ENCODE measurements at places on chromosomes 11 and 22. TPM values are rescaled to one million over a fixed set of nuclear protein-coding genes. Genes with fewer than 3 reads are reported as not detected.

CARD18 gene
- total RNA-seq: not detected

DNA sequence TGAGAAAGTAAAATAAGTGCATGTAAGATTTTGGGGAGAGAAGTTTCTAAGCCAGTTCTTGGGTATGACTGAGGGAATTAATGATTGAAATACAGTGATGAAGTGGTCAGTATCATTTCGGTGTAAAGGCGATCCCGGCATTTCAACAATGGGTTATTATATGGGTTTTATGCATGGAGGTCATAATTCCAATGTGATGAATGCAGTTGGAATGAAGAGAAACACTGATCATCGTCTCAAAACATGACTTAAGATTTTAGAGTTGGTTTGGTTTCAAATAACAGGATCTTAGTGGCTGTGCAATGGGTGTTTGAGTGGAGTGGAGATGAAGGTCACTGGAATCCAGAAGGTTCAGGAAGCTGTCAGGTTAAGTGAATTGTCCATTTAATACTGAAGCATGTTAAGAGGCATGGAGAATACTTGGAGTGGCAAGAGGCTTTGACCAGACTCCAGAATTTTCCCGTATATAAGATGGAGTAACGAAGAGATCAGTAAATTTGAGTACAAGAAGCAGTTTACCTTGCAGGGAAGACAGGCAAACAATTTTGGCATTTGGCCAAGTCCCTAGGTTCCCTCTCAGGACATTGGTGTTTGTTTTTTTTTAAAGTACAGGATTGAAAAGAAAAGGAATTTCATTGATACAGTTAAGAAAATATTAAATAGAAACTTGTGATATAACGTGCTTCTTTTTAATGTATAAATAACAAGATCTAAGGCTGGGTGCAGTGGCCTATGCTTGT, 96.4 kb upstream of the BIRC3 start:
- DNase-seq: peak; percentile 24

HEPHL1 gene
- not detected for total RNA-seq

GRCh38 chr11:64870176-64870892, 8.1 kb downstream of the EHD1 start:
- peak; percentile 80 for DNase-seq

DNA sequence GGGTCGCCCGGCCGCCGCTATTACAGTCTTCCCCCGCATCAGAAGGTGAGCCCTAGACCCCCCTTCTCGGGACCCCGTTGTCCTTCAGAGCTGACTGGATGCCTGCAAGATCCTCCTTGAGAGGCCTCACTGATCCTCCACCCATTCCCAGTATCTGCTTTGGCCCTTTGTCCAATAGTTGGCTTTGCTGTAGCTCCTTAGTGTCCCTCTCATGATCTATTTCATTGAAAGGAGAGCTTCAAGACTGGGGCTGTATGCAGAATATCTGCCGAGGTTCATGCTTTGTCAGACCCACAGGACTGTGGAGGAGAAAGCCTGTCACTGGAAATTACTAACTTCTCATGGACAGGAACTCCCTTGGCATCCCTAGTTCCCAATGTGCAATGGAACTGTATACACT, 499 bp downstream of the DLAT start:
- DNase-seq: peak; percentile 17

DNA sequence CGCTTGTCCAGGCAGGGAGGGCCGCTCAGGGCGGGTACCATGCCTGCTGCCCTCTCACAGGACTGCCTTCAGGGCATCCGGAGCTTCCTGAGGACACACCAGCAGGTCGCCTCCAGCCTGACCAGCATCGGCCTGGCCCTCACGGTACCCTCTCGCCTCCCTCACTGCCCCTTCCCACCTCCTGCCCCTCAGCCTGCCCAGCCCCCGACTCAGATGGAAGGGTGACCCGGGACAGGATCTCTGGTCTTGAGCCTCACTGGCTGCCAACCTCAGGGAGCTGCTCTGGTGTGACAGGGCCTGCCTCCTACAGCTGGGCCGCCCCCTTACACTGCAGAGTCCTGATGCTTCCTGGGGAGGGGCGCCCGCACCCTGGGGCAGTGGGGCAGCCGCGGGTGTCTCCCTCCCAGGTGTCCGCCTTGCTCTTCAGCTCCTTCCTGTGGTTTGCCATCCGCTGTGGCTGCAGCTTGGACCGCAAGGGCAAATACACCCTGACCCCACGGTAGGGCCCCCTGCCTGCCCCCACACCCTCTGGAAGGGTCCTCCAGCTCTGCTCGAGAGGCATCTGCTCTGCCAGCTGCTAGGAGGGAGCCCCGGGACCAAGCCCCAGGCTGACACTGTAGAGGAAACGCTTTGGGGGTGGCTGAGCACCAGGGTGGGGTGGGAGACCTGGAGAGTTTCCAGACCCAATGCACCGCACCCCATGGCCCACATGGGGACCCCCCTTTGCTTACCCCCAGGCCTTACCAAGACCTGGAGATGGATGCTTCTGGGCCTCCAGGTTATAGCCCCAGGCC, 14.6 kb downstream of the TSPAN32 start:
- DNase-seq: no peak

- peak; percentile 17 for DNase-seq
Observed at GRCh38 chr11:28257761-28258160, 149.6 kb downstream of the METTL15 start.

LYVE1 gene
- total RNA-seq: not detected

F2 gene
- not detected for total RNA-seq

DNA sequence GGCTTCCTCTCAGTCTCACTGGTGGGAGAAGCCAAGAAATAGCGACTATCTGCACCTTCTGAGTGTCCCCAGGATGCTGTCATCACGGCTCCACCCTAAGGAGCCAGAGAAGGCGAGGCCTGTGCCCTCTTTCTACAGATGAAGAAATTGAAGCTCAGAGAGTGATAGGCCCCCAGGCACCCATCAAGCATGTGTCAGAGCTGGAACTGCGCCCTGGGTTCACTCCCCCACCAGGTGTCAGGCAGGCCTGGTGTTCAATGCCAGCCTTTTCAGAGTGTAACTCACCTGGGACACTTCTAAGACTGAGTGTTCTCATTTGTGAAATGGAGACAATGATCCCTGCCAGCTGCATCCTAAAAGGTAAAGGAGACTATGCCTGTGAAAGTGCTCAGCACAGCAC, 127.3 kb upstream of the SEZ6L start:
- no peak for DNase-seq

DNA sequence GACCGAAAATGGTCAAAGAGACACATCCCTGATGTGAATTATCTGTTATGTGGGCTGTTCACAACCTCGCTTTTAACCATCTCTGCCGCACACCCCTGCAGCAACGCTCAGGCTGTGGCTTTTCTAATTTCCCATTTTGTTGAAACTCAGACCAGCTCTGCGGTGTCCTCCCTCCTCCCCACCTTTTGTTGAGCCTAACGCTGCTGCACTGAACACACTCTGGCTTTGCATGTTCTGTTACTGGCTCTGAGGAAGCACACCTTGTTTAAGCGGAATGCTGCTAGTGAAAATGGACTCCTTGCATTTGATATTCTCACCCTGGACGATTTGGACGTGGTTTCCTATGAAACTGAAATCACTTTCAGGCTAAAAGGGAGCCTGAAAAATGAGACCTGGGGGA, 198.5 kb upstream of the MTNR1B start:
- no peak for DNase-seq

CBX6 gene
- 87.7 TPM for total RNA-seq

GRCh38 chr11:60810569-60810968, 25.4 kb downstream of the MS4A10 start:
- no peak for DNase-seq

GPHA2 gene
- total RNA-seq: not detected

- no peak for DNase-seq
Observed at GRCh38 chr11:30317030-30317429, 5.9 kb upstream of the ARL14EP start.

Data from fibroblast of the aortic adventitia (primary cell).